Cortex of kidney (tissue), 1 donor: ENCODE measurements at places on chromosomes 3 and 15.

DNA sequence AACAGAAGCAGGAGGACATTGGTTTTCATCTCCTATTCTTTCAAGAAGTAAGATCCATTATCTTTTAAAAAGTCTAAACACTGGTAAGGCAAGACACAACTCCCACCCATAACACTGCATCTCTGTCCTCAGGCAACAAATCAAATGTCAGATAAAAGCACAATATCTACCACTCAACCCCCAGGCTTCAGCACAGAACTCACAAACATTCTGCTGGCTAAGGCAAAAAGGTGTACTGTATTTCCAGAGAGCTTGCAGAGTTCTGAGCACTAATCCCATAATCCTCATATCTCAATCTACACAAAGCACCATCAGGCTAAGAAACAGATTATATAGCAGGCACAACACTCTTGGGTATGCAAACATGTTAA, 20.9 kb downstream of the RAF1 start:
- DNase-seq: no peak

GRCh38 chr15:31016446-31016915, 25.1 kb upstream of the MTMR10 start:
- no peak for DNase-seq

DNA sequence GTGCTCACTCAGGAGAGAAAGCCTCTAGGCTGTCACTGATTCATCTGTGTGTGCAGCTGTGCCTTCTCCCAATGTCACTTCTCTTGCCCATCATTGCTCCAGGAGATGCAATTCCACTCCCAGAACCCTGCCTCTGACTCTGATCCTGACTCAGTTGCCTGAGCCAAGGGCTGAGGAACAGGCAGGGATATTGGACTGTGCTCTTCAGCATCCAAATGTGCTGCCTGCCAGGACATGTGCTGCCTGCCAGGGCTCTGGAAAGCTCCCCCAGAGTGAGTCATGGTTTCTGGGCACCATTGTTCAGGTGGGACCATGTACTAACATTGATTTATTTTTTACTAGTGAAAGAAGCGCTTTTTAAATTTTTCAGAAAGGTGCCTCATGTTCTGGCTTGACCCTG, 71.0 kb downstream of the TRIM42 start:
- DNase-seq: no peak

DNA sequence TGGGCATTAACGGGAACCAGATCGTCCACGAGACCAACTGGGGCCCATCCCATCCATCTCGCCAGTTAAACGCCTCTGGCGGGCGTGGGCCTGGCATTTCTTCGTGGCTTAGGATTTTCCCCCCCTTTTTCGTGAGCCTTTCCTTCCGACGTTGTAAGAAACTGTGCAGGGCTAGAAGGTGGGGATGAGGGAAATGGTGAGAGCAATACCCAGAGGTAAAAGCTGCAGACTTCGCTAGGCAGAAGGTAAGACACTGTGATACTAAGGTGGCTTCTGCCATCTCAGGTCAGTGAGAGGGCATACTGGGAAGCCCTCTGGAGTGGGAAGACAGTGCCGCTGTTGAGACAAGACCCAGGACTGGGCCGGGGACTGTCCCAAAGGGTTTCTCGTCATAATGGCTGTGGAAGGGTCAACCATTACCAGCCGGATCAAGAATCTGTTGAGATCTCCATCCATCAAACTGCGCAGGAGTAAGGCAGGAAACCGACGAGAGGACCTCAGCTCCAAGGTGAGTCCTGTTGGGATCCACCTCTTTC, 666 bp downstream of the MAPKBP1 start:
- DNase-seq: no peak

GRCh38 chr3:177589911-177590381, 392.7 kb upstream of the TBL1XR1 start:
- DNase-seq: no peak

DNA sequence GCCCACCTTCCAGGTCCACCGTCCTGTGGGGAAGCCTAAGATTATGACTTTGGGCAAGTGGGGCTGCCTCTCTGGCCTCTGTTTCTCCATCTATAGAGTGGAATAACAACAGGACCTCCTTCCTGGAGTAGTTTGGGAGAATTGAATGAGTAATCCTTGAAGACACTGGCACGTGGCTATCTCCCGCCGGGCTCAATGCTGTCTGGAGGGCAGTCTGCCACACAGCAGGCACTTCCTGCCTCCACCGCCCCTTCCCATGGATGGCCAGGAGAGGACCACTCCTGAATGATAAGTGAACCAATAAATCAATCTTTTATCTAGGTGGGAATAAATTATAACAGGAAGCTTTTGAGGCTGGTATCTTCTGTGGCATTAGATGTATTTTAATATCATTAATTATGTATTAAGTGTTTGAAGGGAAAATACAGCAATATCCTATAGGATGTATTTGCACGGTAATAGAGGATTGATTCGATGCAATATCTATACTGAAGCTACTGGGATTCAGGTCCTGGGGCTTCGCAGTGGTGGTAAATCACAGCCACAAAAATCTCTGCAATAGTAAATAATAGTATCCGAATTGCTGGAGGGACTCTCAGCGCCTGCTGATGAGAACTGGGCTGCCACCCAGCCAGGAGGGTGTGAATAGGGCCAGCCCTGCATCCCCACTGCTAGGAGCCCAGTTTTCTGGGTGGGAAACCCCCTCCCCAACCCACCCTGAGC, 15.9 kb downstream of the MEGF11 start:
- no peak for DNase-seq

GRCh38 chr3:152638707-152639450, 196.1 kb upstream of the P2RY1 start:
- no peak for DNase-seq

DNA sequence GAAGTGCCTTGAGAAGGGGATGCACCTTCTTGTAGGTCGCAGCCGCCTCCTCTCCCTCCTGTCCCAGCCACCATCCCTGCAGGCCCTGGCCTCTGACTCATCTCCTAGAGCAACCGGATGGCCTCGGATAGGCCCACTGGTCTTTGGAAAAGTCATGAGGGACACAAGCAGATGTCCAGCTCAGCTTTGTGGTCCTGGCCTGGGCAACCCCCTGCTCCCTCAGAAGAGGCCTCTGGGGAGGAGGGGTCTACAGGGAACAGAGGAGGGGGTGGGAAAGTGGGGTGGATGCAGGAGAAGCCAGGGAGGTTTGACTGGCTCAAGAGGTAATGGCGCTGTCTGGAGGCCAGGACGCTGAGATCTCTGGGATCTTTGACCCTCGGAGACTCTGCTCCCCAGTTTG, 259.2 kb upstream of the TLE3 start:
- no peak for DNase-seq

DNA sequence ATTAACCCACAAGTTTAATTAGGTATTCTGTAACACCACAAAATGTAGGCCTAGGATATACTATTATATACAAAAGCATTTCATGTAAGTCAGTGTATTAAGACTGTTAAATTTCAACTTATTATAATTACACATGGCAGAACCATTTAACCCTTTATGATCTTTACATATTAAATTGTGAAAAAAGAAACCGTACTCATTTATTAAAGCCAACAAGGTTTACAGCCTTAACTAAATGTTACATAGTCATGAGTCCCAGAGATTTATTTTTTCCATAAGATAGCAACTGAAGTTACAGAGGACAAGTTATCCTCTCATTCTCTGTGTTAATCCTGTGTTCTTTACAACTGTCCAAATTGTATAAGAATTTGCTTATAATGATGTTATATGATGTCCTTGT, 615.8 kb upstream of the AGTR1 start:
- DNase-seq: no peak

- DNase-seq: no peak
These were observed 133.6 kb upstream of the ABHD17C start for GRCh38 chr15:80561500-80561899.

DNA sequence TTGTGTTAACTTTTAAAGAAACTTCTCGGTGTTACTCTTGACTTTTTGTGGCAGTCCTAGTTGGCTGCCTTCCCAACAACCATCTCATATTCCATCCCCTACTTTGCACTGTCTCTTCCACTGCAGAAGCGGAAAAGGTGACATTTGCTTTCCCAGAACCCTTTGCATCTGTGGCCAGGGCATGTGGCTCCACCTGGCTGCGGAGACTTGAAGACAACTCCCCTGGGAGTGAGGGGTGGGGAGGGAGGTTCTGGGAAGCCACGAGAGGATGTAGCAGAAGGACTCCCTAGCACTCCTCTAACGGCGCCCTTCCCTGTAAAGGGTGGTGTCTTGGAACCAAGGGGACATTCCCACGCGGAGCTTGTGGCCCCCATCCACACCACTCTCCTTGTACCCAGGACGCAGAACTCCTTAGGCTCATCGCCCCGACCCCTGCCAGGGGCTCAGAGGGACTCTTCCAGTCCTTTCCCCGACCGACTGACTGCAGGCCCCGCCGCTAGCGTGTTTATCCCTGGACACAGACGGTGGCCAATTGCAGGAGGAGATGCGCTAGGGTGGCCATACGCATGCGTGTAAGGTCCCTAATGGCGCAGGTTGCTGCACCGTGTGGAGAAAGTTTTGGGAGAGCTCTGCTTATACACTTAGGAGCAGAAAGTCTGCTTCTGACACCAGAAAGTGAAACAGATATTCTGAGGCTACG, 33.2 kb upstream of the SECISBP2L start:
- DNase-seq: no peak

DNA sequence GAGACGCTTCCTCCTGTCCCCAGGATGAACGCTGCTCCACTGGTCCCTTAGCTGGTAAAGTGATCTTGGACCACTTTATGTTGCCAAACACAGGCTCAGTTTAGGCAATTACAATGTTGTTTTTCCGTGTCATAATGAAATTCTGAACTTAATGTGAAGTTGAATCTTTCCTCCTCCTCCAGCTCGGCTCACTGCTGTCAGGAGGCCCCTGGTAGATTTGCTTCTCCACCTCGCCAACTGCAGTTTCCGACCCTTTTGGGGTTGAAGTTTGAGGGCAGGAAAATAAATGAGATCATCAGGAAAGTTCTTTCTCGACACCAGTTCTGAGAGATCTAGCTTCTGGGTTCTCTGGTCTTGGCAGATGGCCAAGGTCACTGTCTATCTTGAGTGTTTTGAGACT, 27.8 kb downstream of the CFAP161 start:
- no peak for DNase-seq

DNA sequence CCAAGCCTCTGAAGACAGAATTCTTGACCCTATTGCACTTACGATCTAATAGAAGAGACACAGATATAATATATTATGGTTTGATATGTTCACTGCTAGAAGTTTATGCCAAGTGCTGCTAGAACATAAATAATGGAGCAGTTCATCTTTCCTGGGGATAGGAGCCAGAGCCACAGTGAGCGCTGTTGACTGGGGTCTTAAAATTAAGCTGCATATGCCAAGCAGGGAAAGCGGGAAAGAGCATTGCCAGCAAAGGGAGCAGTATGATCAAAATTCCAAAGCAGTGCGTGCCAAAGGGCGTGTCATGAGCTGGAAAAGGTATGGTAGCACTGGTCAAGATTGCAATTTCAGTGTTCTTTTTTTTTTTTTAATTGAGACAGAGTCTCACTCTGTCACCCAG, 49.1 kb upstream of the ABHD2 start:
- DNase-seq: no peak

GRCh38 chr3:196969134-196969659, 564 bp upstream of the PIGZ start:
- no peak for DNase-seq

GRCh38 chr15:88465633-88466224, 1.5 kb downstream of the MRPL46 start:
- DNase-seq: no peak

- DNase-seq: no peak
These were observed 67.4 kb upstream of the IQSEC1 start for GRCh38 chr3:13140596-13140995.
